ENCODE measurements at places on chromosomes 16 and 17. TPM values are rescaled to one million over a fixed set of nuclear protein-coding genes. Genes with fewer than 3 reads are reported as not detected.

The ESRP2 gene
- total RNA-seq = 0.52 TPM

The CNGB1 gene
- not detected for total RNA-seq

The BAIAP3 gene
- 0.52 TPM for total RNA-seq

The ACAP1 gene
- total RNA-seq = 2.7 TPM

The RRAD gene
- total RNA-seq = 7.5 TPM

The SLC4A1 gene
- not detected for total RNA-seq

The HOXB5 gene
- 18.9 TPM for total RNA-seq

The KCNH4 gene
- not detected for total RNA-seq

The KRT28 gene
- not detected for total RNA-seq

The CTRB1 gene
- not detected for total RNA-seq

The ABR gene
- 21.9 TPM for total RNA-seq

All from epithelial cell of alveolus of lung (primary cell).